ENCODE measurements at places on chromosomes 4 and X.

- DNase-seq = no peak
Observed at GRCh38 chr4:89212666-89213381, 94.8 kb downstream of the GPRIN3 start.

DNA sequence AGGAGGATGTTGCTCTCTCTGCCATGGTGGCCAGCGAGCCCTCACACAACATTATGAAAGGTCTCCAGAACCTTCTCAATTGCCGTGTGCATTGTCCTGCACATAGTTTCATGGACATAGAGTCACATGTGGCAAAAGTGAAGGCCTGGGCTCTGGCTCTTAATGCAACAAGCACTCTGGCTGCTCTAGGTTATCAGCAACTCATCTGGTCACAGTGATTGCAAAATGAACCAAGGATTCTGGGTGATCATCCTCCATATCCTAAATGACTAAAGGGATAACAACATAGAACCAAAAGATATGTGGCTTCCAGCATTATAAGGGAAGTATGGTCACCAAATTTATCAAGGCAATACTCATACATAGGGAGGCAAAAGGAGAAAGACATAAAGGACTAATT lies 175.2 kb downstream of the MGST2 start:
- DNase-seq = no peak

DNA sequence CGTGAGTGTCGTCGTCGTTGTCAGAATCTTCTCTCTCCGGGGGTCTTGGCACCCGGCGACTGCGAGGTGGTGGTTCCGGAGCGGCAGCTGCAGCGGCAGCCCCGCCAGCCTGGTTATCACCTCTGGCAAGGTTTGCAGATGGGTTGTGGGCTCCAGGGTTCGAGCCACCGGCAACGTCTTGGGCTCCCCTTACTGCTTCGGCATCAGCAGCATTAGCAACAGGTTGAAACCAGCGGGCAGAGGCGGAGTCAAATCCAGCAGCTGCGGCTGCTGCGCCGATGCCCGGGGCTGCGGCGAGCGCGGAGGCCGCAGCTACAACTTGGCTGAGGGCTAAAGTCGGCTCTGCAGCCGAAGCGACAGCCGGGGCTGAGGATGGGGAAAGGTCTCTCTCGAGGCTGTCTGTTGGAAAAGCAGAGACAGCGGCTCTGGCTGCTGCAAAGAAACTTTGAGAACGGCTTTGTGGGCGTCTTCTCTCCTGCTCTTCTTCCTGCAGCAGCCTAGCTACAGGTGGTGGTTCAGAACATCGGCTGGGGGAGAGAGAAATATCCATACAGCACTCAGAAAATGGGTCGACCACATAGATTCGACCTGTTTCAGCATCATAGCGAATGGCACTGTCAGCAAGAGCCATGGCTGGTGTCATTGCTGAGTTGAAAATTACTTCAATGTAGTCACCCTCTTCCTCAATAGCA lies 3.6 kb downstream of the IRS4 start:
- no peak for DNase-seq

- no peak for DNase-seq
Observed at GRCh38 chr4:71460371-71460770, 121.6 kb downstream of the SLC4A4 start.

DNA sequence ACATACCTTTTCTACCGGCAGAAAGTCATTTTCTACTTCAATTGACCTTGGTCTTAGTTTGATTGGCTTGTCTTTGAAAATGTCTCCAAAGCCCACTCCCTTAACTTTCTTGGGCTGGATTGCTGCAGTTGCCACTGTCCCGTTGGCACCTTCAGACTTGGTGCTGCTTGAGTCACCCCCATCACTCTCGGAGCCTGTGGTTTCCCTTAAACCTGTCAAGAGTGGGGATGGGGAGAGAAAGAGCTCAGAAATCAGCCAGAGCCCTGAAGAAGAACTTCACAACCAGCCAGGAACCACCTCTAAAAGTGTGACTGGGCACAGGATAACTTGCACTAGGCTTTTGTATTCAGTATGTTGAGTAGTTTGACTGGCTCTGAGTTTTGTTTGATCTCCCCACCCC lies 168.5 kb upstream of the MAP3K15 start:
- DNase-seq = no peak

GRCh38 chr4:101697266-101697665 lies 93.3 kb upstream of the BANK1 start:
- no peak for DNase-seq

All from amygdala (tissue), 56 donors.